ENCODE measurements at places on chromosomes 2 and 18.

GRCh38 chr2:69057660-69058059, 44.7 kb downstream of the ANTXR1 start:
- DNase-seq = no peak

DNA sequence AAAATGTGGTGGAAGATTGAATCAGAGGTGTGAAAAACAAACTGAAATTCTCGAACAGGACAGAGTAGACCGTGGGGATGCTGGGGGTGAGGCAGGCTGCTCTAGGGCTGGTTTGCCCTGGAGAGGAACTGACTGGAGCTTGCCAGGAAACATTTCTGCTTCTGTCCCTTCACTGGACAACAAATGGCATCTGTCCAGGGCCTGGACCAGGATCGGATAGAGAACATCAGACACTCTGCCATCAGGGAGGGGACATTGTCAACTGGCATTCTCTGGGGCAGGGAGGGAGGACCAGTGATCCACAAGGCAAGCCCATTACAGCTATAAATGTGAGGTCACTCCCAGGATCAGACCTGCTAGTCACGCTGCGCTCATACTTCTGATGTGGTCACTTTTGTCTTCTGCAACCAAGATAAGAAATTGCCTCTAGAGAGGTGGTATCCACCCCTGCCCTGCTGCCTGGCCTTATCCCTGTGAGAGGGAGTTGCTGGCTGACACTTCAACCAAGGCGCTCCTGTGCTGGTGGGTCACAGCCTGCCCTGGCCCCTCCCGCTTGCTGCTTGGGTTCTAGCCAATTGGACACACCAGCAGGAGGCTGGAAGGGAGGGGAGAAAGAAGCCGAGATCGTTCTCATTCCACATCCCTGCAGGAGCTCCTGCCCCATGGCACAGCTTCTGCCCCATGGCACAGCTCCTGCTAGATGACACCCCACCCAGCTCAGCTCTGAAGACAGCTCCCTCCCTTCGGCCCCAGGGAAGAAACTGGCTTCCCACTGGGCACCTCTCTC, 8.7 kb downstream of the NPPC start:
- no peak for DNase-seq

DNA sequence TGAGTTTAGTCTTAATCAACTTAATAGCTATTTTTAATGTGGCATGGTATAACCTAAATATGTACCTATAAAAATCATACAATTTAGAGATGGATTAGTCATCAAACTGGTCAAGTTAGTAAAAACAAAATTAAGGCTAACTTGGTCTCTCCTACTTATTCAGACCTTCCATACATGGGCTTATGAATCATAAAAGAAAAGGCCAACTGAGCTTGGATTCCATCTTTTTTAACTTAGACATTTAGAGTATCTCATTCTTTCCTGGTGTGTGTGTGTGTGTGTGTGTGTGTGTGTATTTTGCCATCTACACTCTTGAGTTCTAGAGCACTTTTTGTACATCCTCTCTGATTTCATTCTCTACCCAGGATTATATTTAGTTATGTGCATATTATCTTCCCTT, 637.5 kb downstream of the PLCL1 start:
- no peak for DNase-seq

DNA sequence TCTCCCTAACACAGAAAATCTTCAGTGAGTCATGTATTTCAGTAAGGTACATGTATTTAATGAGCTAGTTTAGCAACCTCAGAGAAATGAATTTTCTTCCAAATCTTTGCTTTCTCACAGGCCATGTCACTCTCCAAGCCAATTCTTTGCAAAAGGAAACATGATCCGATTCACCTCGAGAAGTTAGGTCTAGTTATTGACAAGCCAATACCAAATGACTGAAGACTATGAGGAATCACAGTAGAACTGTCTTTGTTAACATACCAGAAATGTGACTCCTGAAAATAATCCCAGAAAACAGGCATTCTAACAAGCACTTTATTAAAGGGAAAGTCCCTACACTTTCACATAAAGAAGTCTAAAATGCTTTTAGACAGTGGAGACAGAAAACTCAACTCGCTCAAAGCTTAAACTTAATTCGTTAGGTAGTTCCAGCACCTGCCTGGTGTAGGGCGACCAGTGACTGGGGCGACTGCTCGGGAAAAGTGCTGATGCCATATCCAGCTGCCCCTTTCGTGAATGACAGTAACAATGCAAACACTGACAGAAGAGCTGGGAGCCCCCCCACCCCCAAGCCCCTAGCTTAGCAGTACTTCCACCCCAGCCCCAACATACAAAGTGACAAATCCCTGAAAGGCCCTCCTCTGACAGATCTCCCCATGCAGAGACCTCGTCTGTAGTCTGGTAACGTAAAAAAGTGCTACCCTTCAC, 1.8 kb downstream of the MEMO1 start:
- no peak for DNase-seq

DNA sequence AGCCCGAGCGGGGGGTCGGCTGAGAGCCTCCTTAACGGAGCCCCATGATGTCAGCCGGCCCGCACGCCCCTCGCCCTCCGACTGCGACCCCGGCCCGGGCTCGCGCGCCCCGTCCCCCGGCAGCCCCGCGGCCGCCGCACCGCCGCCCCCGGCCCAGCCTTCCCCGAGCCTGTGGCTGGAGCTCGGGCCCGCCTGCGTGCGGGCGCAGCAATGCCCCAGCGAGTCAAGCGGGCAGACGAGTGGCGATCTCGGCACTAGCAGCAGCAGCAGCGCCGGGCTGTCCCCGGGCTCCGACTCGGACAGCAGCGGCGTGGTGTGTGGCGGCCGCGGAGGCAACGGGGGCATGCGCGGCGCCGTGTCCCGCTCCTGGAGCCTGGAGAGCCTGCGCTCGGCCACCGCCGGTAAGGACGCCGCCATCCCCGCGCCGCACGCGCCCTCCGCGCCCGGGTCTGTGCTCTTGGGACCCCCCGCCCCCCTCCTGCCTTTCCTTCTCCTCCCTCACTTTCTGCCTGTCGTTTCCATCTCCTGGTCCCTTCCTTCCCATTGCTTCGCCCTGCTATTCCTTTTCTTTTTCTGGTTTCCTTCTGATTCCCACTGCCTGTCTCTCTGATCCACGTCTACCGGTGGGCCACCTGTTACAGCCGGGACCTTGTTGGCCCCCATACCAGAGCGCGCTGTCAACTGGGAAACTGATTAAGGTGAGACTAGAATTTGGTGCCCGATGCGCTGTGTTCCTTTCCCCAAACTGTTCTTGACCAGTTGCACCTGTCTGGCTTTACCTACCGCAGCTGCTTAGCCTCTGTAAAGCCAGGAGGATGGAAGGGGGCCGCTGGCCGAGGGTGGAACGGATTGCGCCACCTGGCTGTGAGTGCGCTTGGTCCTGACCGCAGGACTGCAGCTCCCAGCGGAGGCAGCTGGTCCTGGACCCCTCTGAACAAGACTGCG, 127.4 kb downstream of the ARHGEF4 start:
- DNase-seq = no peak

- no peak for DNase-seq
These were observed 57.7 kb downstream of the RNU4ATAC start for GRCh38 chr2:121588357-121588756.

GRCh38 chr18:8380926-8381325, 228.3 kb upstream of the RAB12 start:
- no peak for DNase-seq

GRCh38 chr2:708667-709066, 31.5 kb upstream of the TMEM18 start:
- no peak for DNase-seq
